ENCODE measurements at places on chromosomes 13 and 19.

DNA sequence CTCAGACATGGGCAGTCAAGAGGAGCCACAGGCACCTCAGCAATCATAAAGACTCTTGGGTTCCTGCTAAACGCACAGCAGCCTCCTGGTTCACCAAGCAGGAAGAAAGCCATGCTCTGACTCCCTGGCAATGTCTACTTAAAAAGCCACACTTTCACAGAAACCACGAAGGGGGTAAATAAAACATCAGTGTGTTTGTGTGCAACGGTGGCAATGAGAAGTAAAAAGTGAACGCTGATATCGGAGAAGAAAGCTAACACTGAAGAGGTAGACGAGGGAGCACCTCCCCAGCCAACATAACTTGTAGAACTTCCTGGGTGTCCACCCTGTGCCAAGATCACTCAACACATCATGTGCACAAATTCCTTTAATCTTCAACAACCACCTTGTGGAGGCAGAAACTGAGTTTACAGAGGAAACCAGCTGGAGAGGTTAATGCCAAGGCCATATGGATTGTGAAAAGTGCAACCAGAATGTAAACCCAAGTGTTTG lies 30.2 kb downstream of the HSPH1 start:
- DNase-seq, result no peak

GRCh38 chr13:50153401-50153800 lies 138.2 kb downstream of the KCNRG start:
- DNase-seq, result no peak

GRCh38 chr19:16327911-16328823 lies 3.5 kb downstream of the KLF2 start:
- DNase-seq, result peak; percentile 51

GRCh38 chr13:40665126-40666044 lies 1.1 kb downstream of the FOXO1 start:
- DNase-seq, result peak; percentile 57

- peak; percentile 28 for DNase-seq
Measured at GRCh38 chr19:47095476-47096099, 18.0 kb downstream of the ZC3H4 start.

GRCh38 chr13:48776401-48776800 lies 122.7 kb downstream of the CYSLTR2 start:
- DNase-seq, result no peak

GRCh38 chr19:44356383-44357111 lies at the start of gene ZNF112:
Gene ZNF112, minus strand, starts transcription at chr19:44356680. Its CDS starts 16,141 bp downstream, at chr19:44340539.
- no peak for DNase-seq

- DNase-seq, result no peak
Measured at GRCh38 chr19:40502647-40503319, 36.0 kb downstream of the SPTBN4 start.

DNA sequence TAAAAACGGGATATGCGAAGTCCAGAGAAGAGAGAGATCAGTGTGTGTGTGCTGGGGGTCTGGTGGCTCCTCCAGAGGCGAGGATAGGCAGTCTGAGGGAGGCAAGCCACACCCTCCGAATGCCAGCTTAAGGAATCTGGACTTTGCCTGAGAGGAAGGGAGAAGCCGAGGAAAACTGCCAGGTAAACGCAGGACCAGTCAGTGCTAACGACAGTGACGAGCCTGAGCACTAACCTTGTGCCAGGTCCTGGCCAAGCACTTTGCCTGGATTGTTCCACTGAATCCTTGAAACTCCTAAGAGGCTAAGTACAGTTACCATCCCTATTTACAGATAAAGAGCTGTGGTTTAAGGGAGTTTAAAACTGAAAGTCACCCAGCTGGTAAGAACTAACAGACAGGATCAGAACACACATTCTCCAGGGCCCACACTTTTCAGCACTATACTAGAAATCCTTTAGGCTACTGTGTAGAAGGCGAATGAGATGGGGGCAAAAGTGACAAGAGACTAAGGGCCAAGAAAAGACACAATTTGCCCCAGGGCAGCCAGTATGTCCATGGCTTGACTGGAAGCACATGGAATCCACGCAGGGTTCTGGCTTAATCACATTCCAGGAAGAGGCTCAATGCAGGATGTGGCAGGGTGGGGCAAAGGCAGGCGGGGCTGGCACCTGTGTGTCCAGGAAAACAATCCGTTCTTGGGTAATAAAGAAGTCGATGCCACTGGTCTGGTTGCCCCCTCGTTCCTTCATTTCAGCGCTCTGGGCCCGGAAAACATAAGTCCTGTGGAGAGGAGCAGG lies 15.1 kb downstream of the SMG9 start:
- DNase-seq, result no peak

DNA sequence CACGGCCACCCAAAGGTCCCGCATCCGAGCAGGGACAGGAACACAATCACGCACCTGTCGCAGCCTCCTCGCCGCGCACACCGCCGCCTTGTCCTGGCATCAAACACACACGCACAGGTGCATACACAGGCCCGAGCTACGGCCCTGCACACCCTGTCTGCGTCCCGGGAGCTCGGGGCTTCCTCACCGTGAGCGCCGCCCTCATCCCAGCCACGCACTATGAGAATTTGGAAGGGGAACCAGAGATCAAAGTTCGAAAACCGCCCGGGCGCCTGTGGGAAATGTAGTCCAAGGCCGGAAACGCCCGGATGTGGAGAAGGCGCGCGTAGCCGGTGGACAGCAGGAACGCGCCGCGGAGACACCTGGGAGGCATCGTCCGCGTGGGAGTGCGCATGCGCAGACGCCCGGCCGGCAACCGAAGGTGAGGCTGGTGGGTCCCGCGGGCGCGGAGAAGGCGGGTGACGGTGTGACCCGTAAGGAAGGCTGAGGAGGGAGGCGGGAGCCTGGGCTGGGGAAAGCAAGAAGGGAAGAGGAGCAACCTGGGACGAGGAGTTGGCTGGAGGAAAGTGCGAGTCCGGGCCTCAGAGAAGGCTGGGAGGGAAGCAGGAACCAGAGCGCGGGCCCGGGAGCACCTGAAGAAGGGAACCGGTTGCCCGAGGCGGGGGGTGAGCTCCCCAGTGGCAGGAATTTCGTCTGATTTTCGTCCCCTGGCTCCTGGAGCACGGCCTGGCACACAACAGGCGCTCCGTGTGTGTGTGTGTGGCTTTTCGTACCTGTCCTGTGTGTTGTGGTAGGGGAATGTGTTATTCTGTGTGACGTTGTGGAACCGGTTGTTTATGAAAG lies at the start of gene ZNF567:
Gene ZNF567 (plus strand): TSS at position 399 of the 843 bp plus-strand sequence. CDS start 7,256 bp downstream, outside the sequence.
- DNase-seq, result peak; percentile 98

- DNase-seq, result no peak
Measured at GRCh38 chr13:45518525-45519245, 53.9 kb downstream of the COG3 start.

DNA sequence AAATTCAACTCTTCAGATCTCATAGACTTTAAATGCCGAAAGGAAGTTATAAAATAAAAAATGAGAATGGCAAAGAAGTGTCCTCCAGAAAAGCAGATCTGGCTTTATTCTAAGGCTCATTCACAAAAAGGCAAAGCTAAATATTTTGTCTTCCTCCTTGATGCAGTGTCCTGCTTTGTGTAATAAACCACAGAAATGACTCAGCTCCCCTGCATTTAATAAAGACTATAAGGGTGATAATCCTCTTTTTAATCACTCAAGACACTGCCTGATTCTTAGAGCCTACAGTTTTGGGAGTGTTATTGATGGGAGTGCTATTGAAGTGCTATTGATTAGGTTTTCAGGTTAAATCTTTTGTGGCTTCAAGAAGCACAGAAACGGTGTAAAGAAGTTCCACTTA lies 482.0 kb downstream of the PCDH20 start:
- DNase-seq, result no peak

GRCh38 chr13:92951273-92951890 lies 275.2 kb upstream of the GPC6 start:
- DNase-seq, result no peak

DNA sequence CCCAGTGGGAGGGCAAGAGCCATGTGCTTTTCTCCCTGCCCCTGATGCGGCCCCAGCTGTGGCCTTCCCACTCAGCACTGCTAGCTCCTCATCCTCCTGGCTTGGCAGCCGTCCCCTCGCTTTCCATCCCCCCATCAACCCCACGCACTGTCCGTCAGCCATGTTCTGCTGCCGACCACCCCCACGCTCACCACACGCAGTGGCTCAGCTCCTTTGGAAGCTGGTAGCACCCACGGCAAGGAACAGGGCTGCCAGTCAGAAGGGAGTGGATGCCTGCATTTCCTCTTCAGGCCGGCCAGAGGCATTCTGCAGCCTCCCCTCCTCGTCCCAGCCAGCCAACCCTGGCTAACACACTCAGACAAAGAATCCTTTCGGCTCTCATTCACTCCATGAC lies 6.3 kb downstream of the CALM3 start:
- no peak for DNase-seq

DNA sequence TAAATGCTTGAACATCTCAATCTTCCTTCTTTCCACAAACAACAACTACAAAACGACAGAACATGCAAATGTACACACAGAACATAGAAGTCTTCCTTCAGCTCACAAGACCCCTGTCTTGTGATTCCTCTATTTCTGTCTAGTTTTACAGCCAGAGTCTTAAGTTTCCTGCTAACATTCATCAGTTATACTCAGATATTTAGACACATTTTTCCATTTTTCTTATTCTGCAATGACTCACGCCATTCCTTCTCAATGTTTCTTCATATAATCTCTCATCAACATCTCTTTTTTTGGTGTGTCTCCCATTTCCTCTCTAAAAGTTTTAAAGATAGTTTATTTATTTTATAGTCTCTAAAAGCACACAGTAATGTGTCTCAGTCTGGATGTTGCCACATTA lies 1872.9 kb upstream of the PCDH20 start:
- no peak for DNase-seq

- DNase-seq, result no peak
Measured at GRCh38 chr13:45224176-45224575, 23.3 kb upstream of the KCTD4 start.

DNA sequence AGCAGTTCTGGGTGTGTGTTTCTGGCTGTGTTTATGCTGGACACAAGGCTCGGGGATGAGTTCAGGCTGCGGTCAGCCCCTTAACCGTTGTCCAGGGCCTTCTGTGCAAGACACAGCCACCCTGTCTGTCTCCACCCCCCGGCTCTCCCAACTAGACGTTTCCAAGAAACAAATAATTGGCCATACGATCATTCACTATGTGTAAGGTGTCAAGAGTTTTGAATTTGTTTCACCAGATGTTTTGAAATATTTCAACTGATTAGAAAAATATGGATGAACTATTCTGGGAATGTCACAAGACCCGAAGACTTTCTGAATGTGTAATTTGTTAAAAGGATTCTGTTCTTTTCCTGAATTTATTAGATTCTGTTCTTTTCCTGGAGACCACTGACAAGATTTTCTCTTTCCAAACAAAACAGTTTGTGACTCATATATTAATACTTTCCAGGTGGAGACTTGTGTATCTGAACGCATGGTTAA lies 318.2 kb downstream of the MYO16 start:
- no peak for DNase-seq

- DNase-seq, result peak; percentile 7
Measured at GRCh38 chr13:112752711-112753541, 63.1 kb downstream of the ATP11A start.

GRCh38 chr19:1827566-1828278 lies 15.6 kb upstream of the ATP8B3 start:
- no peak for DNase-seq

GRCh38 chr13:99281811-99282263 lies 23.7 kb upstream of the GPR18 start:
- DNase-seq, result peak; percentile 56

- DNase-seq, result no peak
Measured at GRCh38 chr13:108777421-108778420, 148.3 kb downstream of the MYO16 start.
